CD4-positive, alpha-beta T cell treated with Interleukin-10 for 1 hour (primary cell): ENCODE measurements at places on chromosomes 2 and 18.

GRCh38 chr2:178195390-178196166, 1.3 kb downstream of the OSBPL6 start:
- no peak for DNase-seq

DNA sequence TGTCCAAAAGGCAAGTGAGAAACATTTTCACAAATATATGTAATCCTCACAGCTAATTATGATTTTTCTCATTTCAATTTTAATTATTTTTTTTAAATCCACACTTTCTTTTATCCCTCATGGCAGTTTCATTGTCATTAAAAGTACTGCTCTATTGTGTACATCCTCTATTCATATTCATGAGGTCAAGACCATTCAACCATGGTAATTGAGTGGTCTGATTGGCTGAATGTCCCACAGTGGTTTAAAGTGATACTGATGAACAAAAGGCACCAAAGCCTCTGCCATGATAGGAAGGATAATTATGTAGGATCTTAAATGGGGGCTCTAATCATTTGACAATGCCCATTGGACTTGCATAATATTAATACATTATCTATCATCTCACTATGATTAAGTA, 108.4 kb upstream of the EPHA4 start:
- no peak for DNase-seq

GRCh38 chr18:2901423-2901985, 54.7 kb downstream of the EMILIN2 start:
- no peak for DNase-seq

- DNase-seq, result no peak
Measured at GRCh38 chr2:240387325-240387668, 48.2 kb upstream of the GPC1 start.

DNA sequence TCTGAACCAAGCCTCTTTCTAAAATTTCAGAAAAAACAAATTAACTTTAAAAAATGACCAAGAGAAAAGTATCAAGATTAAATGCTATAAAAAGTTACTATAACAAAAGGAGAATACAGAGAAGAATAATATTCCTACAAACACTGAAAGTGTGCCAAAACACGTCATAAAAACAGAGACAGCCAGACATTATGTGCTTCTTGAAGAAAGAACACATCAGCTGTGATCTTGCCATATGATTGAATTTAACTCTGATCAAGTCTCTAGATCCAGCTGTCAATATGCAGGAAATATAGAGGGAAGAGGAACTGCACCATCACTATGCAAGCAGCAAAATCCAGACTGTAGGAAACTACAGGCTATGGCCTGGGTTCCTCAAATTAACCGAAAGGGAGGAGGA, 33.7 kb upstream of the COL5A2 start:
- no peak for DNase-seq

DNA sequence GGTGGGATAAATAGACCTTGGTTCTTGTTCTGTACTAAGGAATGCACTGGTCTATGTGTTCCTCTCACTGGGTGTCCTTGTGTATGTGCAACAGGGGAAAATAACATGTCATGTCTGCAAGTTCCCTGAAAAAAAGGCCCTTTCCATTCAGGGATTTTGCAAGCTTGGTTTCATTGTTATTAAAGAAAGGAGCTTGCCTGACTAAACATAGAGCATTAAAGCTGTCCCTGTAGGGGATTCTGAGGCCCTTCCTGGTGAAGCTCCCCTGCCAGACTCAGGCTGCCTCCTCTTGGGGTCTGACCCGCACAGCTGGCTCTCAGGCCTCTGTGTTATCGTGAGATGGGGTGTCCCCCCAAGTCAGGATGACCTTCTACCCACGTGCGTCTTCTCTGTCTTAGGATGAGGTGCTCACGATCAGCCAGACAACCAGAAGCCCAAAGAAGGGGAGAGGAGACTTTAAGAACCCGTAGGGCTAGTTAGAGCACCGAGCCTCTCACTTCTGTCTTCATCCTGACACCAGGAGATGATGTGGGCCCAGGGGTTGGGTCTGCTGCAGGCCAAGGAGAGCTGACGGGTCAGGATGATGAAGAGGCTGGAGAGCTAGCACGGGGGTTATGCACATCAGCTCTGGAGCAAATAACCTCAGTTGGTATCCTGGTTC, 21.2 kb downstream of the CAPG start:
- DNase-seq, result no peak

GRCh38 chr2:149816756-149817551, 229.4 kb upstream of the MMADHC start:
- DNase-seq, result no peak

DNA sequence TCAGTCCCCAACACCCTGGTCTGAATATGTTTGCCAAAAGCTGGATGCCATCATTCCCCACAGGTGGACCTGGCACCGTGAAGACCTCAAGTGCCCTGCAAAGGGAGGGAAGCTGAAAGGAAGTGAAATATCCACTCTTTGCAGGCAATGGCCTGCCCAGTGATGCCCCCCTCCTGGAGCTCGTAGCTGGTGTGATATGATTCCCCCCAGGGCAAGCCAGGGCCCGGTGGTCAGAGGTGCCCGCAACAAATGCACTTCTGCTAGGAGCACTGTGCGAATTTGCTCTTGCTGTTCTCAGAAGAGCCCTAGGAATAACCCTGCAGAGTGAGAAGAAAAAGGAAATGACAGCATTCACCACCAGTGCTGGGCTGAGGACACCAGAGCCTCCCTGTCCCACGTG, 247.4 kb downstream of the KLHL29 start:
- DNase-seq, result no peak

- DNase-seq, result no peak
Measured at GRCh38 chr18:63828120-63828519, 52.9 kb downstream of the SERPINB7 start.

GRCh38 chr2:233435436-233436190, 81.3 kb downstream of the DGKD start:
- no peak for DNase-seq

DNA sequence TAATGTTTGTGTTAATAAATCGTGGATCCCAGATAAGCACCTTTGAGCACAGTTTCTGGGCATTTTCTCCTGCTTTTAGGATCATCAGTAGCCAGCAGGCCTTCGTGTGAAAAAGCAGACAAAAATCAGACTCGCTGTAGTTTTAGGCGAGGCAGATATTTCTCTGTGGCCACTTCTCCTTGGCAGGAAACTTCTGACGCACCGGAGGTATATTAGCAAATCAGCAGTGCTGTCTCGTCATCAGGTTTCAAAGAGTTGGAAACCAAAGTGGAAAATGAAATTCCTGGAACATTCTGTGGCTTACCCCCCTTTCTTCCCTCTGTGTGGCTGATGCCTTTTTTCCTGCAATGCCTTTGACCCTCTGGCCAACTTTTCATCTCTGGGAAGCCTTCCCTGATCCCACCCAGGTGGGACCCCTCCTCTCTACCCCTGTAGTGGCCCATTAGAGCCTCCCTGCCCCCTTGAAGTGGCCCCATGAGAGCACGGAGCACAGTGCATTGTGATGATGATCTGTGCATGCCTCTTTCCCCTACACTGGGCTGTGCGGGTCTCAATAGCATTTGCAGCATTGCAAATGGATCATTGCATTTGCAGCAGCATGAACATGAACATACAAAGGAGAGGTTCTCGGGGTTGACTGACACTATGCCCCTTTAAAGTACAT, 93.3 kb downstream of the RNF144A start:
- no peak for DNase-seq

DNA sequence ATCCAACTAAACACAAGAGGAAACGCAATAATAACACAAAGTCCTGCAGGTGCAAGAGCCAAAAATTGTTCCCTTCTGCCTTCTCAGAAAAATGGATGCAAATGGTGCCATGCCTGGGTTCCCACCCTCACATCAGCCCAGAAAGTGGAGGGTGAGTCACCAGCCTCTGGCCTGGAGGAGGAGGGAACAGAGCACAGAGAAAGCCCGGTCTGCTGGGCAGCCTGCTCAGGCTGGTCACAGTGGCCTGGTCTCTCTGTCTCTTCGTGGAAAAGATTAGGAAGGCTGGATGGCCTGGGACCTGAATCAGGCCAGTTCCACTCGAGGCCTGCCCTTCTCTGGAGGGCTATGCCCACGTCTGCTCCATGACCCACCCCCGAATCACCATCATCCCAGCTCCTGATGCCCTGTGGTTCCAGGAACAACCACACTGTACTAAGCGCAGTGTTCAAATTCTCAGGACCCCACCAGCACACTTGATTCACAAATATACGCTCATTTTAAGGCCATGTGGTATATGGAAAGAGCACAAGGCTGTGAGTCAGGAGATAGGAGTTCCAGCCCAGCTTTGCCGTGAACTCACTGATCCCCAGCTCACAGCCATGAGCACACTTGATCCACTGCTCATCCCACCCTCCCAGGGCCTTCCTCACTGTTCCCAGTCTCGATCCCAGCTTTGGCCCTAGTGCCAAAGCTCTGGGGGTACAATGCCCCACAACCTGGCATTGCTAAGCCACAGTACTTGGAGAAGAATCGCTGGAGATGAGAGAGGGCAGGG, 82.1 kb downstream of the ZBTB7C start:
- DNase-seq, result no peak

DNA sequence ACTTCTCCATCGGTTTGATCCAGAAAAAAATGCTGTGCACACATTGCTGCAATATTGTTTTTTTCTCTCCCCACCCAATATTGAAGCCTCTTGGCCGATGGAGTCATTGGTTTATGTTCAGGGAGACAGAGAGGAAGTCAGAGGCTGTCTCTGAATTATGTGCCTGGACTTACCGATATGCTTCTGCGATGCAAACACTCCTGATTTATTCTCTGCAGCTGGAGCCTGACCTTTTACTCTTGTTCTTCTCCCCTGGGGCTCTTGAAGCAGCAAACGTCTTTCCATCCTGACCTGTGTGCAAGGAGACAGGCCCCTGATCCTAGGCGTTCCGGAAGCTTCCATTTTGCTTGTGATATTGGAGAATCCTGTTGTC, 99.6 kb downstream of the PTGR3 start:
- no peak for DNase-seq

GRCh38 chr2:235868645-235869044, 299.5 kb downstream of the GBX2 start:
- no peak for DNase-seq

DNA sequence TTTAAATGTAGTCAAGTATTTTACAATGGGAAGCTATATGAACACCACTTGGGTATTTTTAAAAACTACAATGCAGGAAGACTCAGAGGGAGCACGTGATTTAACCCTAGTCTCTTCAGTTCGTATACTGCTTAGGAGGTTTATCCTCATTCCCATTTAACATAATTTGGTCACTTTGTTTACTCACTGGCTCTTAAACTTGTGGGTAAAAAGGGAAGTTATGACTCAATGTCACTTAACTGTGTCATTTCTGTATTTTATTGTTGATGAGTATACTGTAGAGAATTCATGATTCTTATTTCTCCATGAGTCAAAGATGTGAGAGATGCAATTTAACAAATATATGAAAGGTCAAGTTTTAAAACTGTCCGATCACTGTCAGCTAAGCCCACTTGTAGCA, 48.2 kb downstream of the SLC66A3 start:
- DNase-seq, result no peak

- DNase-seq, result no peak
Measured at GRCh38 chr2:1607236-1607920, 136.9 kb downstream of the PXDN start.

- DNase-seq, result peak; percentile 69
Measured at GRCh38 chr2:240437861-240438809, 2.7 kb downstream of the GPC1 start.

GRCh38 chr2:236814593-236814992, 245.0 kb downstream of the ACKR3 start:
- DNase-seq, result no peak

DNA sequence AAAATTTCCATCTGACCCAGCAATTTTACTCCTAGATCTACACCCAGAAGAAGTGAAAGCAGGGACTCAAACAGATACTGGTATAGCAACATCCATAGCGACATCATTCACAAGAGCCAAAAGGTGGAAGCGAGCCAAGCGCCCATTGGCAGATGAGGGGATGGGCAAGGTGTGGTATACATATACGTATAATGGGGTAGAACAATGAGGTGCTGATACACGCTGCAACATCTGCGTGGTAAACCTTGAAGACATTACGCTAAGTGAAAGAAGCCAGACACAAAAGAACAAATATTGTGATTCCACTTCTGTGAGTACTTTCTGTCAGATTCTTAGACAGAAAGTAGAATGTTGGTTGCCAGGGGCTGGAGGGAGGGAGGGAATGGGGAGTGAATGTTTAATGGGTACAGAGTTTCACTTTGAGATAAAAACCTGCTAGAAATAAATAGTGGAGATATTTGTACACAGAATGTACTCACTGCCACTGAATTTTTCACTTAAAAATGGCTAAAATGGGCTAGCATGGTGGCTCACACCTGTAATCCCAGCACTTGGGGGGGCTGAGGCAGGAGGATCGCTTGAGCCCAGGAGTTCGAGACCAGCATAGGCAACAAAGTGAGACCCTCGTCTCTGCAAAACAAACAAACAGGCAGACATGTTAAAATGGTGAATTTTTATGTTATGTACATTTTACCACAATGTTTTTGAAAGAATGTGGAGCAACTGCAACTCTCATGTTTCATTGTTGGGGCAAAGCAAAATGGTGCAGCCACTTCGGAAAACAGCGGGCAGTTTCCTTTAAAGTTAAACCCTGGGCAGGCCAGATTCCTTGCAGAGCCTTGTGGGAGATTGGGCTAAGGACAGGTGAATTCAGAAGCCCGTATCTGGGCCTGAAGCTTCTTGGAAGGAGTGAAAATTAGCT, 103.4 kb upstream of the MYCN start:
- no peak for DNase-seq

- DNase-seq, result no peak
Measured at GRCh38 chr2:136750065-136750464, 15.3 kb upstream of the THSD7B start.

GRCh38 chr18:23229472-23229871, 94.2 kb downstream of the CABLES1 start:
- DNase-seq, result no peak

DNA sequence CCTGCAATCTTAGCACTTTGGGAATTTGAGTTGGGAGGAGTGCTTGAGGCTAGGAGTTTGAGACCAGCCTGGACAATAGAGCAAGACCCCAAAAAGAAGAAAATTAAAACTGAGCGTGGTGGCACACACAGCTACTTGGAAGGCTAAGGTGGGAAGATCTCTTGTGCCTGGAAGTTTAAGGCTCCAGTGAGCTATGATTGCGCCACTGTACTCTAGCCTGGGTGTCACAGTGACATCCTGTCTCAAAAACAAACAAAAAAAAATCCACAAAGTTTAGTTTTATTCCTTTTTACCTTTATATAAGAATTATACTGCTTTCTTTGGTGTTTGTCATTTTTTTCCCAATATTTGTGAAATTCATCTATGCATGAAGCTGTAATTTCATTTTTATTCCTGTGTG, 20.3 kb downstream of the SLC39A10 start:
- DNase-seq, result no peak

- no peak for DNase-seq
Measured at GRCh38 chr2:184261331-184261730, 337.0 kb upstream of the ZNF804A start.

- no peak for DNase-seq
Measured at GRCh38 chr2:197445746-197446145, 7.6 kb upstream of the COQ10B start.

DNA sequence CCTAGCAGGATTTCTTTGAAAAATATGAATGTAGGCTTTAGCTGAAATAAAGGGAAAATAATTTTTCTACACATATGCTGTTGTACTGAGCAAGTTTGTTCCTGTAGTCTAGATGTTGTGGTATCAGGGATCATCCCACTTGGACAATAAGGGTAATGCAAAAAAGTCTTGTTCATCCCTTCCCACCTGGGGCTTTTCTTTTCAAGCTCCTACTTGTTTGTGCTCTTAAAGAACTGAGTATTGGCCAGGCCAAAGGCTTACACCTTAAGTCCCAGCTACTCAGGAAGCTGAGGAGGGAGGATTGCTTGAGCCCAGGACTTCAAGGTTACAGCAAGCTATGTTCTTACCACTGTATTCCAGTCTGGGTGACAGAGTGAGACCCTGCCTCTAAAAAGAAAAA, 35.5 kb downstream of the ZC3H6 start:
- no peak for DNase-seq

GRCh38 chr18:3508576-3509549, 58.9 kb downstream of the TGIF1 start:
- DNase-seq, result no peak
